ENCODE measurements at places on chromosomes 6 and 20.
A peak's percentile ranks its signal among the peaks of the same experiment; 100 is the strongest.

DNA sequence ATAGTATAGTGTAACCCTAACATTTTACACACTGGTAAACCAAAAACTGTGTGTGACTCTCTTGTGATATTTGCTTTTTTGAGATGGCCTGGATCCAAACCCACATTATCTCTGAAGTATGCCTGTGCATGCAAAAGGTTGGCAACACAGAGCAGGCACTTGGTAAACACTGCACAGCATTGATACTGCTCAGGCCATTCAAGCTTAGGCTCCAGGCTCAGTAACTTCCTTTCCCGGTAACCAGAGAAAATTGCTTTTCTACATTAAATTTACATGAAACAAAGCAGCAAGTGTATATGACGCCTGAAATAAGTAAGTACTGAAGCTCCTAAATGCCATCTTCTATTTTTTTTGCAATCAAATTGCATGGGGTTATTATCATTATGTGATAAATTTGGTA, 205.7 kb downstream of the EPM2A start:
- DNase-seq: no peak

DNA sequence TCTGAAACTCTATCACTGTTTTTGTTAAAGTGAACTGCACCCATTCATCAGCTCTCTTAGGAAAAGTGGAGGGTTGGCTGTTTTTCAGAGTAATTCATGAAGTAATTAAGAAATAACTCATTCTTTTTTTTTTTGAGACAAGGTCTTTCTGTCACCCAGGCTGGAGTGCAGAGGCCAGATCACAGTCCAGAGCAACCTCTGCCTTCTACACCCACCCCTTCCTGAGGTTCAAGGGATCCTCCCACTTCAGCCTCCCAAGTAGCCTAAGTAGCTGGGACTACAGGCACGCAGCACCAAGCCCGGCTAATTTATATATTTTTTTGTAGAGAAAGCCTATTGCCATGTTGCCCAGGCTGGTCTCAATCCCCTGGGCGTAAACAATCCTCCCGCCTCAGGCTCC, 2.6 kb downstream of the ZNFX1 start:
- DNase-seq: no peak

DNA sequence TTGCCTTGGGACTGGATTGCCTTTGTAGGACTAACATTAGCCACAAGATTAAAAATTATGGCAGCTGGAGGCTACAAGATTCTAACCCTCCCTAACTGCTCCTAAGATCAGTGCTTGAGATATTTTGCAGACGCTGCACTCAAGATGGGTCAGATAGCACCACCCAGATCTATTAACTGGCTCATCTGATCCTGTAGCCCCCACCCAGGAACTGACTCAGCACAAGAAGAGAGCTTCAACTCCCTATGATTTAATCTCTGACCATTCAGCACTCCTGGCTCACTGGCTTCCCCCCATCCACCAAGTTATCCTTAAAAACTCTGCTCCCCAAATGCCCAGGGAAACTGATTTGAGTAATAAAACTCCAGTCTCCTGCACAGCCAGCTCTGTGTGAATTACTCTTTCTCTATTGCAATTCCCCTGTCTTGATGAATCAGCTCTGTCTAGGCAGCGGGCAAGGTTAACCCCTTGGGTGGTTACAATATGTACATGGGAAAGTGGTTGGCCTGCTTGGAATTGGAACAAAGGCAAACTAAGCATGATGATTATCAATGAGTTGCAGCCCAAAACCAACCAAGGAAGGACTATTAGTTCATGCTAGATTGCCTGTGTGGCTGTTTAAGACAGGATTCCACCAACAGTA, 111.3 kb downstream of the OR2B2 start:
- no peak for DNase-seq

DNA sequence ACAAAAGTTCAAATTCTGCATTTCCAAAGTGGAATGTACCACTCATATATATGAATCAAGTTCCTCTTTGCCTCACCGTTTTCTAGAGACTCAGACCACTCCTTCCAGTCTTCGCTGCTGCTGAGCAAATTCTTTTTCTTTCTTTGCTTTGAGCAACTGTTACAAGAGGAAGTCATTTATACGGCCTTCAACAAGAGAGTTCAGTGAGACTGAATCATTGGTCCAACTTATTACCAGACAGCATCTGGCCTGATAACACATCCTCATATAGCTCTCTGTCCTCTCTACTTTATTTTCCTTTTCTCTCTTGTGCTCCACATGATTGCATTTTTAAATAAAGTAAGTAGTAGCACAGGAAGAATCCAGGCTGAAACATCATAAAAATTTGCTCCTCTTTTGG, 652.7 kb downstream of the PHF3 start:
- no peak for DNase-seq

DNA sequence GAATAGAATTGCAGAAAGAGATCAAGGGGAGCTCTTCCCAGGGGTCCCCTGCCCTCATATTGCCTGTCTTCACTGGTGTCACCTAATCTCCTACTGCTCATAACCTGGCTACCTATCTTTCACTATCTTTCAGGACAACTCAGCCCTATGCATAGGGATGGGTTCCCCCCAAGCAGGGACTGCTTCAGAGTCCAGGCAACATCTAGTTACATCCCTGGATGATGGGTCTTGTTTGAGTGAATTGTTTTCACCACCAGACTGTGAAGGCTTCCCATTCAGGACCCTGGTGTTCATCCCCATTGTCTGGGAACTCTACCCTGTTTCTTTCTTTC, 850 bp upstream of the HECA start:
- DNase-seq: no peak

DNA sequence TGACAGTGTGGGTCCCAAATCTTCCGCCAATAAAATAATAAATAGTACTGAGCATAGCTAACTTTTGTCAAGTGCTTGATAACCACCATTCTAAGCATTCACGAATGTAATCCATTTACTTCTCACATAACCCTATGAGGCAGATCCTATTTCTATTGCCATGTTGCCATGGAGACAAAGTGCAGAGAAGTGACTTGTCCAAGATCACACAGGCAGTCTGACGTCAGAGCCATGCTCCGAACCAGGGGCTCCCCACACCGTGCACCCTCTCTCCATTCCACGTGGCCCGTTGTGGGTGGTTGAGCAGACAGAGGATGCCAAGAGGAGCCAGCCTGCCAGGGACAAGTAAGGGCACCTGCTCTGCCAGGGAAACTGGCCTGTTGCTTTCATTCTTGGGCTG, 38.9 kb downstream of the CDH22 start:
- DNase-seq: no peak

GRCh38 chr20:53734006-53734688, 140.5 kb upstream of the ZNF217 start:
- DNase-seq: peak; percentile 46

- DNase-seq: no peak
Measured at GRCh38 chr6:45651301-45651700, 273.6 kb upstream of the SUPT3H start.

- no peak for DNase-seq
Measured at GRCh38 chr6:25793970-25794369, 37.9 kb downstream of the SLC17A1 start.

DNA sequence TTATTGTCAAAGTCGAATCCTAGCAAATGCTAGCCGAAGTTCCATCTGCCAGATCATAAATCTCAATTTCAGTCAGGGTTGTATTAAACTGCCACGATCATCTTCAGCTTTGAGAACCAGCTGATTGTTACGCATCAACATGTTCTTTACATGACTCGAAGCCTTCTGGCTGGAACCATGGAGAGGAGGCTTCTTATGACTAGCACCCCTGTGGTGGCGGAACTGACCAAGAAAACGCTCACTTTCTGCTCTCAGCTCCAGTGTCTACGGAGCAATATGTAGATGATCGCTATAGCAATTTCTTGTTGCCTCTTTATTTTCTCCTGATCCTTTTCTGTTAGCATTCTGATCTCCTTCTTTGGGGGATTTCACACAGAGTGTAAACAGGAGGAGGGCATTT, 479.4 kb upstream of the SLC35B3 start:
- no peak for DNase-seq

GRCh38 chr6:159460476-159460875, 232.6 kb downstream of the SOD2 start:
- DNase-seq: no peak

GRCh38 chr6:99603421-99604165, 3.0 kb upstream of the PRDM13 start:
- peak; percentile 38 for DNase-seq

GRCh38 chr20:49562311-49563014, 5.5 kb downstream of the PTGIS start:
- peak; percentile 90 for DNase-seq

DNA sequence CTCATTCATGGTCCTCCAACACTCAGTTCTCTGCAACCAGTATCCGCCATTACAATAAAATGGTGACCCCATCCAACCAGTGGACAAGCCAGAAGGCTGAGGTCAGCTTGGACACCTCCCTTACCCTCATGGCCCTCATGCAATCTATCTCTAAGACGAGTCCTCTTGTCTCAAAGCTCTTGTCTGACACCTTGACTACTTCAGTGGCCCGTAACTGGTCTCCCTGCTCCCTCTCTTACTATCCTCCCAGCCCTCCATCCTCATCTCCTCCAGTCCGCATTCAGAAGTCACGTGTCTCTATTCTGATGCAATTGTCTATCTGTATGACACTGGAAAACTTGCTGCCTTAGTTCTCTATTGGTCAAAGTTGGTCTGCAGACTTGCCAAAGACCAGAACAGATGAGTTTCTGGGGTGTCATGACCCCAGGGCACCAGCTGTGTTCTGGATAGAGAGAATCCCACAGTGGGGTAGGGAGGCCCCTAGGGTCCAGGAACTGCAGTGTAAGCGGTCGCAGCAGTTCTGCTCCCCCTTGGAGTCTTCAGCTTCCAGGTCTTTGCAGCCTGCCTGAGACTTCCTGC, 59.6 kb upstream of the RNF24 start:
- no peak for DNase-seq

DNA sequence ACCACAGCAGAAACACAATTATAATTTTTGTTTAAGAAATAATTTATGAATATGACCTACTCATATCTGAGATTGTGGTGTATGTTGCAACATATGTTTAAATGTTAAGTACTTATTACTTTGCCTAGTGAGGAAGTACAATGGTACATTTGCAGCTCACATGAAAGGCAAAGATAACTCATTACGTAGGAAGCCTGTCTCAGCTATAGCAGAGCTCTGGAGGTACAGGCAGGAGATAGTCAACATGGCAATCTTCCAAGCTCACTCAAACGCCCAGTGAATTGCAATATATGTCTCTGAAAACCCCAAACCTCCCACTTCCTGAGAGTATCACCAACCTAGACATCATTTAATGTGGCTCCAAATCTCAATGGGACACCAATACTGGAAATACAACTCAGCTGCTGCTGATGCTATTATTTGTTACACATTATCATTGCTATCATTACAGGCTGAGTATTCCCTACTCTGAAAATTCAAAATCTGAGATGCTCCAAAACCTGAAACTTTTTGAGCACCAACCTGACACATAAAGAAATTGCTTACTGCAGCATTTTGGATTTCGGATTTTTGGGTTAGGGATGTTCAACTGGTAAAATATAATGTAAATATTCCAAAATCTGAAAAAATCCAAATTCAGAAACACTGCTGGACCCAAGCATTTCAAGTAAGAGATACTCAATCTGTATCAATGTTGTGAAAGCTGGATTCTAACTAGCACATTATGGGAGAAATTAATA, 25.1 kb upstream of the GSTA4 start:
- DNase-seq: no peak

GRCh38 chr6:37139230-37139962, 30.6 kb upstream of the PIM1 start:
- peak; percentile 5 for DNase-seq

DNA sequence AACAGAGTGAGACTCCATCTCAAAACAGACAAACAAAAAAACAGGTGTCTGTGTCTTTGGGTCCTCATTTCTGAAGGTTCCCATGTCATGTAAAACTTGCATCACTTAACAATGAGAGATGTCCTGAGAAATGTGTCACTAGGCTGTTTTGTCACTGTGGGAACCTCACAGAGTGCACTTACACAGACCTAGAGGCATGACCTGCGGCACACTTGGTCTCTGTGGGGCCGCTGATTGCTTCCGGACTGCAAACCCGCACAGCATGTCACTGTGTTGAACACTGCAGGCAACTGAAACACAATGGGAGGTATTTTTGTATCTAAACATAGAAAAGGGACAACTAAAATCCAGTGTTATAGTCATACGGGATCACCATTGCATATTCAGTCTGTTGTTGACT, 42.3 kb upstream of the TMEM181 start:
- peak; percentile 8 for DNase-seq

DNA sequence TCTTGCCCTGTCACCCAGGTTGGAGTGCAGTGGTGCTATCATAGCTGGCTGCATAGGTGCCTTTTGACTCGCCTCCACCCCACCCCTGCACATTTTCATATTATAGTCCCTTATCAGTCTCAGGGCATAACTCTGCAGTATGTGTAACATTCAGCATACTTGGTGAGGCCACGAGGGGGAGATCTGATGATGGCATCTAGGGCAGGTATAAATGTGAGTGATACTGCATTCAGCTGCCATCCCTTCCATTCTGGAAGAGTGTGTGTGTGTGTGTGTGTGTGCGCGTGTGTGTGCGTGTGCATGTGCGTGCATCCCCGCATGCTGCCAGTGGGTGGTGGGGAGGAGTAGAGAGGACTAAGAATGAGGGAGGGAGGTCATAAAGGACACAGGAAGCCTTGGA, 81.4 kb downstream of the JARID2 start:
- DNase-seq: no peak

- peak; percentile 66 for DNase-seq
Measured at GRCh38 chr6:139473231-139473701, 98.8 kb upstream of the CITED2 start.

DNA sequence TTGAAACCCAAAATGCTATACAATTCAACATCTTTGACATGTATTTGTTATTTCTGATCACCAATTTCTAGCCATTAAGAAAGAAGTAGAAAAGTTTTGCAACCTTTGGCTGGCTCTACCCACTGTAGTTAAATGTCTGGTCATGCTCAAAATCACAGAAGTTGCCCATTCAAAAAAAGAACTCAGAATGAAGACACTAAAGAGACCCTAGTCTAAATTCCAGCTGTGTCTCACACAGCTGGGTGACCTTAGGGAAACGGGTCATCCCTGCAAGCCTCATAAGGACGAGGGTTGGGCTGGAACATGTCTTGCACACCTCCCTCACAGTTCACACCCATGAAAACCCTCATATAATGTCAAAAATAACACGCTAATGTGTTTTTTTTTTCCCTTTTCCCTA, 10.3 kb downstream of the FOXQ1 start:
- no peak for DNase-seq

GRCh38 chr20:17836303-17836861, 132.2 kb downstream of the SNX5 start:
- peak; percentile 94 for DNase-seq

DNA sequence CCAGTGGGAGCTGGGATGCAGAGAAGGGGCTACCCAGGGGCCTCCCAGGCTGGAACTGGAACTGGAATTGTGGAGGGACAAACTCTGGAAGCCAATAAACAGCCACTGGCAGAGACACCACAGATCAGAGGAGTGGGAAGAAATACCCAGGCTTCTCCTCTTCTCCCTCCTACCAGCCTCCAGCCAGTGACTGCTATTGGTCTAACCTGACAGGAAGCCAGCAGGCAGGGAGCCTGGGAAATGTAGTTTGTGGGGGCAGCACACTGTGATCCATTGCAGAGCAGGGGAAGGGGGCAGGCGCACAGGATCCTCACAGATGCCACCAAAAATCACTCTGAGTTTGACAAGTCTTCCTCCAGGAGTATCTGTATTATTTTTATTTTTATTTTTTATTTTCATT, 12.1 kb upstream of the MLN start:
- DNase-seq: peak; percentile 46

- no peak for DNase-seq
Measured at GRCh38 chr6:39803872-39804271, 11.7 kb downstream of the DAAM2 start.

- DNase-seq: no peak
Measured at GRCh38 chr6:65448866-65449265, 258.2 kb downstream of the EYS start.

- no peak for DNase-seq
Measured at GRCh38 chr6:31152781-31153180, 4.8 kb downstream of the CCHCR1 start.
